ENCODE measurements at places on chromosomes 3 and 15.

DNA sequence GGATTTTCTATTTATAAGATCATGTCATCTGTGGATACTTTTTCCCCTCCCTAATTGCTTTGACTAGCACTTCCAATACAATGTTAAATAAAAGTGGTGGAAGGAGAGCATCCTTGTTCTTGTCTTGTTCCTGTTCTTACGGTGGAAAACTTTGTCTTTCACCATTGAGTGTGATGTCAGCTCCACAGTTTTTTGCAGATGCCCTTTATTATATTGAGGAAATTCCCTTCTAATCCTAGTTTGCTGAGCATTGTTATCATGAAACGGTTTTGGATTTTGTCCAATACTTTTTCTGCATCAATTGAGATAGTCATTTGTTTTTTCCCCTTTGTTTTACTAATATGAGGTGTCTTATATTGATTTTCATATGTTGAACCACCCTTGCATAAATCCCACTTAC is 19.9 kb upstream of the IL20RB start:
- DNase-seq = no peak

GRCh38 chr3:40845447-40845846 is 320.7 kb downstream of the ZNF621 start:
- DNase-seq = no peak

DNA sequence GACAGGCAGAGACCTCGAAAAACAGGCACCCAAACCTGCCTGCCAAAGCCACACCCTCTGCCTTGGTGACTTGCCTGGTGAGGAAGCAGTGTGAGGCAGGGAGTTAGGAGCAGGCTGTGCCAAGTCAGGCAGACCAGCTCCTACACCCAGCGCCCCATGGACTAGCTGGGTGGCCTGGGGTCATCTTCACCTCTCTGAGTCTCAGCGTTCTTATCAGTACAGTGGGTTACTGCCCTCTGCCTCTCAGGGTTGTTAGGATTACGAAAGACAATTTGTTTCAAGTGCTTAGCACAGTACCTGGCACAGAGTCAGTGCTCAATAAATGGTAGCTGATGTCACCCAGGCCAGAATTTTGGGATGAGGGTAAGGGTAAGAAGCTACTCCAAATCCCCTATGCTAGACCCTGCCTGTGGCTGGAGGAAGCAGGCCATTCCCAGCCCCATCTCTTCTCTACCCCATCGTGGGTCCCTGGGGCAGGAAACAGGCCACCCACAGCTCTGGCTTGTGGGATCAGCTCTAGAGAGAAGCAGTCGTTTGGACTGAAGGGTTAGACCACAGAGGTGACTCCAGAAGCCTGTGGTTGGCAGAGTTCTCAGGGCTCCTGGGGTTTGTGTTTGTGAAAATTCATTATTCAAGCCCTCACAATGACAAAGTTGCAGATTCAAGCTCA is 10.1 kb downstream of the SLC51B start:
- DNase-seq = no peak

GRCh38 chr3:45781841-45782240 is 14.5 kb downstream of the SLC6A20 start:
- no peak for DNase-seq

- no peak for DNase-seq
These were observed 23.8 kb upstream of the GOLGA6C start for GRCh38 chr15:75234191-75234810.

GRCh38 chr3:100868894-100869293 is 124.3 kb downstream of the ABI3BP start:
- no peak for DNase-seq

- DNase-seq = no peak
These were observed 20.0 kb upstream of the BLM start for GRCh38 chr15:90697175-90697574.

DNA sequence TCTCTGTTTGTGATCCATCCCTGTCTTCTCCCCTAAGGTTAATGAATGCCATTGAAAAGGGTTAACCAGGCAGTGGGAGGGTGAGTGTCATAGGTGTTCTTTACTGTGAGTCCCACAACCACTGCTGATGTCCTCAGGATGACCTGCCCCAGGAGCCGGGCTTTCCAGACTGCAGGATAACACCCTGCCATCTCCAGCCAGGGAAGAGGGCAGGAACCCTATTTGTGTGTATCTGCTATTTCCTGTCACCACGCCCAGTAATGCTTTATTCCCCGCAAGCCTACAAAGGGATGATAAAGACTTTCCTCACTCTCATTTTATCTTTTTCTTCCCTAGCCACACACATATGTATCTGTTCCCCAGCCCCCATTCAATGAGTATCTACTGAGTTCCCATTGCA is 15.6 kb upstream of the CTXND1 start:
- no peak for DNase-seq

DNA sequence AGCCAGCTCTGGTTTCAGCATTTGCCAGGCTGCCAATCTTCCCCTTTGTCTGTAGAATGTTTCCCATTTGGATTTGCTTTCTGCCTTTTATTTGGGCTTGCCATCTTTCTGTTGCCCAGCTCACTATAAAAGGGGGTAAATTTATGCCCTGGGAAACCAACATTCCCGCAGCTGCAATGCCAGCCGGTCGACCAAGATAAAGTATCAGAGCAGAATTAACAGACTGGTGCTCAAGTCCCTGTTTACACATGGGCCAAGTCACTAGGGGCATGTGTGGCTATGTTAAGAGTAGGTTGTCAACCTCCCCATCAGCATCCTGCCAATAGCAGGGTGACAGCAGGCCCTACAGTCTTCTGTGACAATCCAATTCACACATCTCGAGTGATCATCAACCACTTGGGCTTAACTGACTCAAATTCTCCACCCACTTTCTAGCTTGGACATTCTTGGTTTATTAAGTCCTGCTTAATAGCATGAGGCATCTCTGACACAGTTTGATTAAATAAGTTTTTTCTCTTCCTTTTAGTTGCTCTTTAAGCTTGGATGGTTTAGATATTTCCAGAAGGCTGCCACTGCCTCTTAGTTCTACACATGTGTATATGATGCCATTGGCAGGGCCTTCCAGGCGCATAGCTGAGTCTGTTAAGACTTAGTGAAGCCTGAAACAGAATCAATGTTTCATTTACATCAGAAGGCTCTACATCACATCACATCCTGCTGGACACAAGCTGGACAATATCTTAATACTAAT is 24.1 kb upstream of the VEPH1 start:
- DNase-seq = no peak

DNA sequence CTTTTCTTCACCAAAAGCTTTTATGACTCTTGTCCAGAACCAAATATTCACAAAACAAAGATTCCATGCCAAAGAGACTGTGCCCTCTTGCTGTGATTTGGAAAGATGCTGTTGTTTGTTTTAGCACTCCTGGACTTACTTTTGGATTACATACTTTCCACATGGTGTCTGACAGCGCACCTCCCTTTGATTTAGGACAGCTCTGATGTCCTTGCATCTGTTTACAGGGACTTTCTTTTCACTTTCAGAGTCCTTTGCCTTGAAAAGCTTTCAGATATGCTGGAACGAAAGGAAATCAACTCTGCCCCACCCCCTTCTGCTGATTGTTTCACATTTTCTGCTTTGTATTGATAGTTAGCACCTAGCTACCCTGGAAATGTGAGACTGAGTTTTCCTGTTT is 133.0 kb upstream of the NR2E3 start:
- no peak for DNase-seq

GRCh38 chr3:30199096-30199759 is 407.2 kb upstream of the TGFBR2 start:
- DNase-seq = peak; percentile 50

- DNase-seq = no peak
These were observed 276.7 kb downstream of the ROBO1 start for GRCh38 chr3:79491029-79491641.

GRCh38 chr3:118809696-118810498 is 224.7 kb downstream of the IGSF11 start:
- DNase-seq = no peak

All from stimulated activated effector memory CD8-positive, alpha-beta T cell treated with anti-CD3 and anti-CD28 coated beads, Interleukin-12 subunit alpha, Interleukin-12 subunit beta, amount 100 ng/mL, for 72 hours (primary cell).